Epithelial cell of umbilical artery (primary cell): ENCODE measurements at places on chromosomes 16 and 17. TPM values are rescaled to one million over a fixed set of nuclear protein-coding genes. Genes with fewer than 3 reads are reported as not detected.

The MYH3 gene
- total RNA-seq, result under 0.01 and 0.76 TPM in 2 replicates

The RNF112 gene
- not detected in 2 replicates for total RNA-seq

The CASKIN1 gene
- total RNA-seq, result 0.32 TPM in 1 of 2 replicates, not detected in the other

The GLTPD2 gene
- total RNA-seq, result not detected in 2 replicates

The PPM1E gene
- total RNA-seq, result under 0.01 TPM in 1 of 2 replicates, not detected in the other

The HS3ST6 gene
- total RNA-seq, result not detected in 2 replicates

The CRYBA1 gene
- total RNA-seq, result not detected in 2 replicates

The AGRP gene
- not detected in 2 replicates for total RNA-seq

The ACSF2 gene
- total RNA-seq, result 10.7 and 16.7 TPM in 2 replicates

The CCL5 gene
- 0.15 TPM in 1 of 2 replicates, not detected in the other for total RNA-seq

The CLEC10A gene
- 0.15 TPM in 1 of 2 replicates, not detected in the other for total RNA-seq

The TNK1 gene
- 0.91 TPM in 1 of 2 replicates, not detected in the other for total RNA-seq

The KRT12 gene
- not detected in 2 replicates for total RNA-seq

The VTN gene
- total RNA-seq, result under 0.01 and 0.30 TPM in 2 replicates

The AARSD1 gene
- 25.7 and 34.2 TPM in 2 replicates for total RNA-seq

The TNFRSF17 gene
- total RNA-seq, result not detected in 2 replicates

The TSPOAP1 gene
- total RNA-seq, result not detected in 2 replicates

The PLA2G10 gene
- not detected in 2 replicates for total RNA-seq

The KRT17 gene
- total RNA-seq, result 0.32 and 0.61 TPM in 2 replicates

The IL17C gene
- total RNA-seq, result not detected in 2 replicates

The PDILT gene
- total RNA-seq, result not detected in 2 replicates

The DUSP14 gene
- total RNA-seq, result 27.9 and 40.3 TPM in 2 replicates

The QPRT gene
- 0.32 and 1.4 TPM in 2 replicates for total RNA-seq
